ENCODE measurements at places on chromosomes 6 and 20. TPM values are rescaled to one million over a fixed set of nuclear protein-coding genes. Genes with fewer than 3 reads are reported as not detected.

DNA sequence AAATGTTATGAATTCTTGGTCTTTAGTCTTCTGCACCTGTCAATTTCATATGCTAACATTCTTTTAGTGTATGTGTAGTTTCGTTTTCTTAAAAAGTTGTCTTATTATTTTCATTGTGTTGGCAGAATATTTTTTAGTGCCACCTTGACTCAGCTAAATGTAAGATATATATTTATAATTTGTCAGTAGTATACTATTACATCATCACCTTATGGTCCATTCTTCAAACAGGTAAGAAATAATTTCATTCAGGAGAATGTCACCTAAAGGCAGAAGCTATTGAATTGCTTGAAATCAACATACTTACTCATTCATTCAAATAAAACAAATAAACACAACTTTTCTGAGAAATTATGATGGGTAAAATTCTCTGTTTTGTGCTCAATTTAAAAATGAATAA, 3.5 kb upstream of the STXBP5 start:
- peaks cover 4% of the 10 kb centered on the region for H3K36me3 ChIP-seq
- H3K4me3 ChIP-seq = no peak overlapping the region
- no peak overlapping the region for H3K27ac ChIP-seq
- no peak for DNase-seq
- H3K27me3 ChIP-seq = no peaks in the 10 kb centered on the region
- peaks cover 22% of the 10 kb centered on the region for H3K4me1 ChIP-seq

DNA sequence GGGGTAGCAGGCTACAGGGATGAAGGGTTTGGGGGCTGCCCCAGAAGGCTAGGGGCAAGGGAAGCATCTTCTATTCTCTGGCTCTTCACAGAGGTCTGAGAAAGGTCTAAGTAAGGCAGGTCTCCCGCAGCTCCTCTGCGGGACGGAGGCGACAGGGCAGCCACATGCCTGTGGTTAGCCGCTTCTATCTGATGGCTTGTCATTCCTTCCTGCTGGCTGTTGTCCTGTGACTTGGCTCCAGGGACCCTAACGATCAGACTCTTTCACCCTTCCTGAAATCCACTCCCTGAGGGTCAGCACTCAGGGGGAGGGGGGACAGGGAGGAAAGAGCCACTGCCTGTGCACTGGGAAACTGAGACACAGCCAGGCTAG, 673 bp downstream of the CST7 start:
- peaks cover 57% of the 10 kb centered on the region for H3K36me3 ChIP-seq
- H3K27ac ChIP-seq = peak overlapping the region; percentile 98
- H3K4me3 ChIP-seq = peak overlapping the region; percentile 83

Gene PCMT1
- 102 TPM for total RNA-seq

Gene ECT2L
- not detected for total RNA-seq

Measured in activated CD8-positive, alpha-beta T cell treated with anti-CD3 and anti-CD28 coated beads, Interleukin-2, amount 10 ng/mL, durations not matched to agents 7 days and 5 days (primary cell).